GM23248 (cell line): ENCODE measurements at places on chromosomes 4 and X.
A peak's percentile ranks its signal among the peaks of the same experiment; 100 is the strongest.

- no peak for DNase-seq
These were observed 113.0 kb upstream of the EDNRA start for GRCh38 chr4:147367891-147368290.

- peak; percentile 85 for DNase-seq
These were observed 82.5 kb downstream of the CPE start for GRCh38 chr4:165461159-165461821.

DNA sequence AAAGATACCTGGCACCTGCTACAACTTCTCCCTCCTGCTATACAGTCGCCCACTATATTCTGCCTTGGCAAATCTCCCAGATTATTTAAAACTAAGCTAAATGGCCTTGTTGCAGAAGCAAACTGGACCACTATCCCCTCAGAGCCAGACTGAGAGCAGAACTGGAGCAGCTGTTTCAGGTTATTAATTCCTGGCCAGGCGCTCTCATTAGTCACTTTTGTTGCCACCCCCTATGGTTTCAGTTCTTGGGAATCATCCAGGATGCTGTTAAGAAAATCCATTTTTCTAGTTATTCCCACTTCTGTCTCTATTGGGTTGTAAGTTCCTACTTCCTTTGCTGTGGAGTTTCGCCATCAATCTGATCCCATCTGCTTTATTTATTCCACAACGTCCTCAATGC lies 30.1 kb downstream of the ADGRA3 start:
- DNase-seq = peak; percentile 84

DNA sequence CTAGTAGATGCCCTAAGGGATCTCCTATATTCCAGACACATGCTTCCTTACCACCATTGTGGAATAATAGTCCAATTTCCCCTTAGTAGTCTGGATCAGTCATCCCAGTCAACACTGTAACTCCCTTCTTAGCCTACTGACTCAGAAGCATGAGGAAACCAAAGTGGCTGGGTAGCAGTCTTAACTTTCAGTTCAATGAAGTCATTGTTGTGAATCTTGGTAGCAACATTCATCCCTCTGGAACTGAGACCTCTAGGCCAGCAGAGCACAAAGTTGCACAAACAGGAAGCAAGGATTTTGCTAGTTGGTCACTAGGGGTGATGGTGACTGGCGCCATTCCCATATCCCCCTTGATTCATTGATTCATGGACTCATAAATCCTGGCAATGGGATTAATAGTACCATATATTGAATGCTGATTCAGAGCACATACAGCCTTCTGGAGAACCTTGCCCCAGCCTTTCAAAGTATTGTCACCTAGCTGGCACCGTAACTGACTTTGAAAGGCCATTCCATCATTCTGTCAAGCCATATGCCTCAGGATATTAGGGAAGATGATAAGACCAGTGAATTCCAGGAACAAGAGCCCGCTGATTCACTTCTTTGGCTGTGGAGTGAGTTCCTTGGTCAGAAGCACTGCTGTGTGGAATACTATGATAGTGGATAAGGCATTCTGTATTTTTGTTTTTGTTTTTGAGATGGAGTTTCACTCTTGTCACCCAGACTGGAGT lies 19.7 kb upstream of the GPAT3 start:
- peak; percentile 88 for DNase-seq

- no peak for DNase-seq
These were observed 373.4 kb downstream of the PRDM5 start for GRCh38 chr4:120549011-120549570.

GRCh38 chrX:37594755-37595382 lies 23.4 kb downstream of the LANCL3 start:
- no peak for DNase-seq

DNA sequence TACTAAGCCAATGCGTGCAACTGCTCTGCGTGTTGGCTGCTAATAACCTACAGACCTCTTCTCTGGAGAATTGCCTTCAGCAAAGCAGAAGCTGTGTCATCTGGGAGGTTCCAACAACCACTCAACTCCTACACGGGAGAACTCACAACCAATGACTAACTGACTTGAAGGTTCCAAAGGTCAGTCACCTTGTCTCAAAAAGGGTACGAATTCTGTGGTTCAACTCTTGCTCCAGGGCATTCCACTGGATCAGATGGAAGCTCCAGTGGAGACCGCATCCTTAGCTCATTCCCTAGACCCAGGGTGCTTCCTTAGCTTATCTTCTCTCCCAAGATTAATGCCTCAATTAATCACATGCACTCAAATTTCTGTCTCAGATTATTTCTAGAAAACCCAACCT lies 222.7 kb downstream of the CHIC2 start:
- no peak for DNase-seq

DNA sequence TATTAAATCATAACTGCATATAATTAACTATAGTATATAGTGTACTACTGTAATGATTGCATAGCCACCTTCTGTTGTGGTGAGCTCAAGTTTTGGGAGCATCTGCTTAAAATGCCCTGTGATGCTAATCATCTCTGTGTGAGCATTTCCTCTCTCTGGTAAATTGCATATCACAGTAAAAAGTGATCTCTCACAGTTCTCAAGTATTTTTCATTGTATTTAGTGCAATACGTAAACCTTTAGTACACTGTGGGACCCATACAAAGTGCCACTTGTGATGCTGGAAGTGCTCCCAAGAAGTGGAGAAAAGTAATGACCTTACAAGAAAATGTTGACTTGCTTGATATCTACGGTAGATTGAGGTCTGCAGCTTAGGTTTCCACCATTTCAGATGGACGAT lies 82.0 kb downstream of the WWC2 start:
- DNase-seq = no peak

DNA sequence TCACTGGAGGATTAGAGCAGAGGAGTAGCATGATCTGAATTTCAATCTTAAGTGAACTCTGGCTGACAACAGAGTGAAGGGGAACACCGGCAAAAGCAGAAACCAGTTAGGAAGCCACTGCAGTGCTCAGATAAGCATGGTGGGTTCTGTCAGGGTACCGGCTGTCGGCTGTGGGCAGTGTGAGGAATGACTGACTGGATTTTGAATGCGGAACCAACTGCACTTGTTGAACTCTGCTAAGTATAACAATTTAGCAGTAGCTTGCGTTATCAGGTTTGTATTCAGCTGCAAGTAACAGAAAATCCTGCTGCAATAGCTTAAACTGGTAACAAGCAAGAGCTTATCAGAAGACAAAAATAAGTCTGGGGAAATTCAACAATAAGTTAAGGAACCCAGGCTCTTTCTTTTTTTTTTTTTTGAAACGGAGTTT lies 5.2 kb downstream of the HTT start:
- DNase-seq = no peak

- DNase-seq = no peak
These were observed 5.5 kb upstream of the FAM47E start for GRCh38 chr4:76246025-76246424.

- peak; percentile 56 for DNase-seq
These were observed 12.1 kb downstream of the PPP2R3B start for GRCh38 chrX:374596-374995.

- no peak for DNase-seq
These were observed 87.0 kb upstream of the TRPC3 start for GRCh38 chr4:122038896-122039295.

DNA sequence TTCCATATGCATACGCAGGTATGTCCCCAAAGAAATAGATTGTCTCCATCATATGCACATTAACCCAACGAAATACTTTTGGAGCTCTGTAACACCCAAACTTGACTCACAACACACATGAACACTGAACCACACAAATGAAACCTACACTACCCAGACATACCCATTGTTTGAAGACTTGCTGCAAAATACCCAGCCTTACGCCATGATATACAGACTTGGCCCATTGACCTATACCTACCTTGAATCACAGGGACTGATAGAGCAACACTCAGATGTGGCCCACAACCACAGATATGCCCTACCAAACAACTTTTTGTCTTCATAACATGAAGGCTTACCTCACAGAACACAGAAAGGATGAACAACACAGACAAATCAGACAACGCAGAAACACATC lies 15.9 kb downstream of the LINC00632 start:
- no peak for DNase-seq

- no peak for DNase-seq
These were observed 12.5 kb upstream of the SEL1L3 start for GRCh38 chr4:25875281-25875745.

GRCh38 chr4:39660045-39660444 lies 21.4 kb upstream of the SMIM14 start:
- peak; percentile 53 for DNase-seq

DNA sequence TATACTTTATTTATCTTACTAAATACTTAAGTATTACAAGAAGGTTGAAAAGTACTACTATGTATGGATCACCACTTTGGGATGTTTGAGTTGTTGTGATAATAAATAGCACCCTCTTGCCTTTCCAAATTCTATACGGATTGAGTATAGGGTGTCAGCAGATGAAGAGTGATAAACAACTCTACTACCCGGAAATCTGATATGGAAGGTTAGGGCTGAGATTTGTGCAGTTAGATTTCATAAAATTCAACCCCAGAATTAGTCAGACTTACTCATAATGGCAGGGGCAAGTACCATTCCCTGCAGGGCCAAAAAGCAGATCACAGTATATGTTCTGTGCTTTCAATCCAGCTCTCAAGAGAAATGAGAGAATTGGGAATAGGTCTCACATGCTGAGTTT lies 1008.9 kb upstream of the PCDH7 start:
- DNase-seq = no peak

GRCh38 chrX:155027509-155028066 lies 944 bp downstream of the FUNDC2 start:
- peak; percentile 83 for DNase-seq

DNA sequence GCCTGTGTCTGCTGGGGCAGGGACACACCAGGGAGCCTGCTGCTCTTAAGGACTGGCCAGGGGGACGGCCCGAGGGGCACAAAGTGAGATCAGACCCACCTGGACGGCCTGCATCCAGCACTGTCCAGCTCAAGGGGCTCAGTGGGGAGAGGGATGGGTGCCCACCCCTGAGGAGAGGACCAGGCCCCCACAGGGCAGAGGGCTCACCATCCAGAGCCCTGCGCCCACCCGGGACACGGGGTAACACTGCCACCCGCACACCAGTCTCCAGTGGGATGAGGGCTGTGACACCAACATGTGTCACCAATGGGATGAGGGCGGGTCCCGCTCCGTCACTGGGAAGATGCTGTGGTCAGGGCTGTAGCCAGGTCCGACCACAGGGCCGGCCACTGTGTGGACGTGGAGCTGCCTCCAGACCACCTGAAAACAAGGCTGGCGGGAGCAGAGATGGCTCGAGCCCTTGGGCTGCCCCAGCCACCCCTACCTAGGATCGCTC lies 13.2 kb downstream of the DGKQ start:
- no peak for DNase-seq

DNA sequence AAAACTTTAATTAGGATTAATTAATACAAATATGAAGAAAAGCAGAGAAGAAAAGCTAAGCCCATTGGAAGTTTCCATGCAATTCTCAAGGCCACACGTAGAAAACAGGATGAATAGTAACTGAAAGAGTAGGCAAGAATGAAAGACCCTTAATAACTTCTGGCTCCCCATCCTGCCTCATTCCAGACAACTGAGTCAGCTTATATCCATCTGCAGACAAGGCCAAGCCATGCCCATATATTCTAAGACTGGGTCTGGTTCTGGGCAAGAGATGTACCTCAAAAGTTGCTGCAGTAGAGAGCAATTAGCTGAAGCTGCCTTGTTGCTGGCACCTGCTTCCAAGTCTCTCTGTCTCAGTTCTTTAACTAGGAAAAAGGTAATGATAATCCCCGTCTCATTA lies 244.1 kb downstream of the GPC3 start:
- DNase-seq = peak; percentile 3

GRCh38 chrX:87896057-87896456 lies 378.5 kb downstream of the KLHL4 start:
- DNase-seq = no peak

DNA sequence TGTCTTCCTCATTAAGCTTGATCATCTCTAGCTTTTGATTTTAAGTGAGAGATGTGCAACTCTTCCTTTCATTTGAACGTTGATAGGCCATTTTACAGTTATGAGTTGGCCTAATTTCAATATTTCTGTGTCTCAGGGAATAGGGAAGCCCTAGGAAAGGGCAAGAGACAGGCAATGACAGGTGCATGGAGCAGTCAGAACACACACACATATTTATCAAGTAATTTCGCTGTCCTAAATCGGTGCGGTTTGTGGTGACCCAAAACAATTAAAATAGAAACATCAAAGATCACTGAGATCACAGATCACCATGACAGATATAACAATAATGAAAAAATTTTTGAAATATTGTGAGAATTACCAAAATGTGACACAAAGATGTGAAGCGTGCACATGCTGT lies 87.7 kb upstream of the LSM6 start:
- no peak for DNase-seq

DNA sequence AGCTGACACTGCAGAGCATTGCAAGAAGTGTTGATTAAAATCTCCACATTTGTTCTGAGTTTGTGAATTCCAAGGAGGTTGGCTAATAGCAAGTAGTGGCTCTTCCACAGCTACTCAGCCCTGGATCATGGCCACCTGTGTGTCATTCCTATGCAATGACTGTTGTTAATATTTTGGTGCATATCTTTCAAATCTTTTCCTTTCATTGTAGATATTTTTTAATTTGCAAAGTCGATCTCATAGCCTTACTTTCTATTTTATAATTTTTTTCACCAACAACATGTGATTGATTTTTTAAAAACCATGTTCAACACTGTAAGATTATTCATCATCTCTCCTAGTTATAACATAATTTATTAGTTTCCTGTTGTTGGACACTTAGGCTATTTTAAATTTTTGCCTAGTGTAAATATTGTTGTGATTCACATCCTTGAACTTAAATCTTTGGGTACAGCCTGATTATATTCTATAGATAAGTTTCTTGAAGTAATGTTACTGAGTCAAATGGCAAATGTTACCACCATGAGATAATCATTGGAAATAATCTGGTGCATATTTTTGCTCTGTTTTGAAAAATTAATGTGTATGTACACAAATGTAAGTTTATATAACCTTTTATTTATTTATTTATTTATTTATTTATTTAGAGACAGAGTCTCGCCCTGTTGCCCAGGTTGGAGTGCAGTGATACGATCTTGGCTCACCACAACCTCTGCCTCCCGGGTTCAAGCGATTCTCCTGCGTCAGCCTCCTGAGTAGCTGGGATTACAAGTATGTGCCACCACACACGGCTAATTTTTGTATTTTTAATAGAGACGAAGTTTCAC lies 17.1 kb upstream of the ARHGAP10 start:
- DNase-seq = peak; percentile 92
